ENCODE measurements at places on chromosomes 2 and 18.

- DNase-seq = no peak
These were observed 130.2 kb downstream of the CD226 start for GRCh38 chr18:69817335-69817940.

DNA sequence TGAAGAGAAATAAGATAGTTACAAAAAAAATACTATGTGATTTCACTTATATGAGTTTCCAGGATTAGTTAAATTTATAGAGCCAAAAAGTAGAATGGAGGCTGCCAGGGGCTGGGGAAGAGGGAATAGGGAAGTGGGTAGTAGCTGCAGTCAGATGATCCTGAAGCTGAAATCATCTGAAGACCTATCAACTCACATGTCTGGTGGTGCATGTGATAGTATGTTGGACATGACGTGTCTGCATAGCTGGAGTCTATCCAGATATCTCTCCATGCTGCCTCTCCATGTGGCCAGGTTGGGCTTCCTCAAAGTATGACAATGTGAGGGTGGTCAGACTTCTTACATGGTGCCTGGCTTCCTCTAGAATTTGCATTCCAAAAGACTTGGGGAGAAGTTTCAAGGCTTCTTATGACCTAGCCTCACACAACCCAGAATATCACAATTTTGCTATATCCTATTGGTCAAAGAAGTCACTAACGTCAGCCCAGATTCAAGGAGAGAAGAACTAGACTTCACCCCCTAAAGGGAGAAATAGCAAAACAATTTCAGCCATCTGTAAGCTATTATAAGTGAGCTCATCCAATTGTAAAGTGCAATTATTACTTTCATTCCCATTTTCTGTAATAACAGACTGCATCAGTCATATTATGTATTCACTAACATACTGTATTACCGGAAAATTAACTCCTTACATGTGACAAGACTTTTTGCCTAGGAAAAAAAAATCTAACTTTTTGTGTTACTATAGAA lies 14.0 kb upstream of the ZNF396 start:
- DNase-seq = no peak

- no peak for DNase-seq
These were observed 19.2 kb upstream of the SLC8A1 start for GRCh38 chr2:40470822-40471813.

GRCh38 chr2:5976531-5977065 lies 284.4 kb downstream of the SOX11 start:
- DNase-seq = no peak

DNA sequence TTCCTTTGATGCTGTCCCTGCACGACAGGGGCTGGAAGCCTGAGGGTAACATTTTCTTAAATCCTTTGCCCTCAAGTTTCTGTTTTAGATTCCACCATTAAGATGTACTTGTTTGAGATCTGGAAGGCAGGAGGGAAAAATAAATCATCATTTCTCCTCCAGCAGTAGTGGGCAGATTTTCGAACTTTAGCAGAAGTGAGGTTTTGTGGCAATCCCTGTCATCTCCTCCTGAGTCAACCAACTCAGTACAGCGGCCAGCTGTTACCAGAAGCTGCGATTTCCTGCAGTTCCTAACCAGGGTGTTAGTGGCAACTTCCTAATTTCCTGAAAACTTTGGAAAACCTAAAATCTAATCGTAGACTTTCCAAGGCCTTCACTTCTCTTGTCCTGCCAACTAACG lies 517.2 kb upstream of the ACVR2A start:
- DNase-seq = peak; percentile 16

GRCh38 chr2:234083572-234084348 lies 33.3 kb downstream of the SPP2 start:
- no peak for DNase-seq

- DNase-seq = no peak
These were observed 244.5 kb downstream of the TCF4 start for GRCh38 chr18:55343396-55344073.

- no peak for DNase-seq
These were observed 61.1 kb downstream of the GNAL start for GRCh38 chr18:11750171-11750570.
